NB4 (cell line): ENCODE measurements at places on chromosomes 7 and 10.

DNA sequence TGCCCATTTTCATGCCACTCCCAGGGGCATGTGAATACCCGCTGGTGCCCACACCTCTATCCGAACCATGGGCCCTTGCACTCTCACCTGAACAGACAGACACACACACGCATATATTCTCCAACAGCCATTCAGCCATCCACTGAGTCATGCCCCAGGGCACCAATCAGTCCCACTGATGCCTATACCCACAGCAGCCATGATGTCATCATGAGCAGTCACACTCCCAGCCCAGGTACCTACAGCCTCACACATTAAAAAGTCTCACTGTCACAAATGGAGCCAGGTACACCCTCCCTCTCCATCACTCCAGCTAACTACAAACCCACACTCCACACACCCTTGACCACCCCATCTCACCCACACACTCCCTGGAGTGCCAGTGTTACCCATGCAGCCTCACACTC, 12.2 kb downstream of the VSIR start:
- no peak for DNase-seq

DNA sequence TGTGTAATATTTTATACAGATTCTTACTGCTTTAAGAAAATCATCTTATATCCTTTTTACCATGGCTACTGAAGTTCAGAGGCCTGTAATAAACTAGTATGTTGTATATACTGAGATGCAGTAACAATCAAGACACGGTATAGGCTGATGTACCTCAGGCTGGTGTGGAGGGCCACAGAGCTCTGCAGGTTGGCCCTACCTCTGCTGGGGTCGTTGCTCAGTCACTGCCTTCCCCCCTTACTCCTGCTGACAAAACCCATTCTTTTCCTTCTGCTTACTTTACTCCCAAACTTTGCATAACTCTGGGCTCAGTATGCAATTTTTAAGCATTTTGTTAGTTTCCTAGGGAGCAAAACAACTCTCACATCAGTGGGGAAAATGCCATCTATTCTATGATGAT, 200.1 kb upstream of the FOXP2 start:
- no peak for DNase-seq

DNA sequence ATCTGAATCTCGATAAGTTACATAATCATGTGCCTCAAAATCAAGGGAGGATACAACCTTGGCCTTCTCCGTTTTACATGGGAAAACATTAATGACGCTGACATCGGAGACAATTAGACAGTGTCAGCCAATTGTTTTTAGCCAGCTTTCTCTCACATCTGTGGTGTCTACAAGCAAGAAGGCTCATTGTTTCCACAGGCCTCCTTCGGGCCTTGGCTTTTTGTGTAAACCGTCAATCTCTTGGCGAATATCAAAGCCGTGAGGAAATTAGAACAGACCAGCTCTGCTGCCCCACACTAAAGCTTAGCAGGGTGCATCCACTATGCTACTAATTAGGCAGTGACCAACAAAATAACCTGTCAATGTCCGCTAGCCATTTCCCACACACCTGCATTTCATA, 43.2 kb downstream of the VAX1 start:
- no peak for DNase-seq

GRCh38 chr10:89160339-89160738, 46.8 kb downstream of the CH25H start:
- no peak for DNase-seq

- no peak for DNase-seq
Observed at GRCh38 chr7:116787881-116788280, 74.5 kb upstream of the CAPZA2 start.

DNA sequence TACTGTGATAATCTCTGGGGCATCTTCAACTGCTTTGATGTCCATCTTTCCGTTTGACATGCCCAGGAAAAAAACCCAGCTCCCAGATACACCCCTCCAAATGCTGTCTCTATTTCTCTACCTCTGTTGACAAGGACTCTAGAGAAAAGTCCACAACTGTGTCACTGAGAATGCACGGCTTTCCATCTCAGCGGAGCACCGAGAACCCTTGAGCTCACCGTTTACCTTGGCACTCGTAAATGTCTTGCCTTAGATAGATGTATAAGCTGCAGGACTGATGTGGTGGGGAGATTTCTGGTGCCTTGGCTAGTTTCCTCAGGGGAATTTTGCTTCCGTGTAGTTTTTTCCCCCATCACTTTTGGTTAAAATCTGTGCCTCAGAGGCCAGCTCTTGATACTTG, 7.4 kb upstream of the MAPK8 start:
- no peak for DNase-seq

DNA sequence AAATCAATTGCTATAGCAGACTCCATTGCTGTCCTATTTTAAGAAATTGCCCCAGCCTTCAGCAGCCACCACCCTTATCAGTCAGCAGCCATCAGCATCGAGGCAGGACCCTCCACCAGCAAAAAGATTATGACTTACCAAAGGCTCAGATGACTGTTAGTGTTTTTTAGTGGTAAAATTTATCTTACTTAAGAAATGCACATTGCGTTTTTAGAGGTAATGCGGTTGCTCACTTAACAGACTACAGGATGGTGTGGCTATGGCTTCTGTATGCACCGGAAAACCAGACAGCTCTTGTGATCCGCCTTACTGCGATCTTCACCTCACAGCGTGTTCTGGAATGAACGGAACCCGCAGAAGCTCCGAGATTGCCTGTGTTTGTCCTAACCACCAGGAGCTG, 58.1 kb downstream of the WDR37 start:
- DNase-seq, result no peak

GRCh38 chr7:132732321-132732865, 156.1 kb upstream of the PLXNA4 start:
- DNase-seq, result no peak

GRCh38 chr10:70378122-70378521, 4.3 kb downstream of the LRRC20 start:
- DNase-seq, result no peak

- no peak for DNase-seq
Observed at GRCh38 chr10:128055061-128055868, 71.0 kb downstream of the MKI67 start.

- no peak for DNase-seq
Observed at GRCh38 chr7:141544831-141545230, 6.4 kb upstream of the AGK start.

DNA sequence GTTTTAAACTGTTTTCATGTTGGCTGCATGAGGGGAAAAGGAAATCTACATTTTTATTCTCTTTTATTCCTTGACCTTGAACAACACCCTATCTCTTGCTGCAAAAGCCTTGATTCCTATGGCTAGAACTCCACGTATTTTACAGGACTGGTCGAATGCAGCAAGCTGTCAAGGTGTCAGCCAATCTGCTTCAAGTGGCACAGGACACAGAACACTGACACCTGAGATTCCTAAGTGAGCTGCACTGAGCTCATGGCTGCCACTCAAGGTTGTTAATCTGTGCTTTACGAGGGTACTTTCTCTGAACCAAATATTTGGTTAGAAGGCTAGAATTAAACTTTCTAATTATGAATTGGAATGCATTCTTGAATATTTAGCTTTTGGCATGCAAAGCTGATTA, 349.7 kb upstream of the COBL start:
- no peak for DNase-seq

DNA sequence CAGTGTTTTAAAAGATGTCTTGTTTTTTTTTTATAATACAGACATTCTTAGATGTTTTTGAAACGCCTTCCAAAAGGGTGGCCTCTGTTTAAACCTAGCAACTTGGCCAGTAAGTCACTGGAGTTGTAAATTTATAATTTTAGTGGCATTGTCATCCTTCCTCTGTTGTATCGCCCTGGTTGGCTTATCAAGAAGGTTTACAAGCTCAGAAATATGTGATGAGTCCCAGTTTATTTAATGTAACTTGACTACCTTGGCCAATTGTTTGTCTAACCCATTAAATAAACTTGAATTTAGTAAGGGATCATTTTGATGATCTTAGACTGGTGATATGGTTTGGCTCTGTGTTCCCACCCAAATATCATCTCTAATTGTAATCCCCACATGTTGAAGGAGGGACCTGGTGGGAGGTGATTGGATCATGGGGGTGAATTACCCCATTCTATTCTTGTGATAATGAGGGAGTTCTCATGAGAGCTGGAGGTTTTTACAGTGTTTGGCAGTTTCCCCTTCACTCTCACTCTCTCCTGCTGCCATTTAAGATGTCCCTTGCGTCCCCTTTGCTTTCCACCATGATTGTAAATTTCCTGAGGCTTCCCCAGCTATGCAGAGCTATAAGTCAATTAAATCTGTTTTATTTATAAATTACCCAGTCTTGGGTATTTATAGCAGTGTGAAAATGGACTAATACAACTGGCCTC, 13.4 kb upstream of the NT5C3A start:
- no peak for DNase-seq

GRCh38 chr10:120069700-120070099, 177.2 kb downstream of the SEC23IP start:
- DNase-seq, result no peak

GRCh38 chr10:13844651-13845050, 257.9 kb downstream of the PRPF18 start:
- DNase-seq, result no peak

- peak; percentile 50 for DNase-seq
Observed at GRCh38 chr10:47020471-47020870, 109.2 kb downstream of the PTPN20 start.

DNA sequence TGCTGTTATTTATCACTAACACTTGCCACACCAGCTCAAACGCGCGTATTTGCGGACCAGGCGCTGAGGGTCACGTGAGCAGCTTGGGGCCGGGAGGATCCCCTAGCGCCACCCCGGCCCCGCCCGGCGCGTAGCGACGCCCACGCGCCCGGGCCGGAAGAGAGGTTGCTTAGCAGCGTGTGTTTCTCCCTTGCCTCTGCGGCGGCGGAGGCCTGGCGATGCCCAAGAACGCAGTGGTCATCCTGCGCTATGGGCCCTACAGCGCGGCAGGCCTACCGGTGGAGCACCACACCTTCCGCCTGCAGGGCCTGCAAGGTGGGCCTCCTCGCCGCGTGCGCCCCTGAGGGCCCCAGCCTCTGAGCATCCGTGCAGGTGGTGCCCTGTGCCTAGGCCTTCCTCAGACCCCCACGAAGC, at the start of gene C10orf53:
C10orf53 (plus strand) TSS at position 172 of the 414 bp plus-strand sequence; CDS start at position 219, 47 bp downstream.
- peak; percentile 74 for DNase-seq

DNA sequence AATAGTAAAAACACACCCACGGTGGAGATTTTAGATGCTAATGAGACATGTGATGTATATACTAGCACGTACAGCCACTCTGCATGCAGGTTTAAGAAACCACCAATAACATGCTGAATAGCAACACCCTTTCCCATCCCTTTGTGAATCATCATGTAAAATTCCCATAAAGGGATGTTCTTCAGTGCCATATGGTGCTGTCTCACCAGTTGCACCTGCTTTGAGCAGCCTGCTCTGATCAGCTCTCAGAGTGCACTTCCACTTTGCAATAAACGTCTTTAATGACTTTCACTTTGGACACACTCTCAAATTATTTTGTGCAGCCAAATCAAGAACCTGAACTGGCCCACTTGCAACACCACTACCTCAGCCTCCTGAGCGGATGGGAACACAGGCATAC, 615.0 kb downstream of the ANKRD7 start:
- no peak for DNase-seq

- no peak for DNase-seq
Observed at GRCh38 chr7:129803546-129804081, 149.1 kb downstream of the UBE2H start.

GRCh38 chr10:28798428-28798955, 121.2 kb downstream of the BAMBI start:
- DNase-seq, result no peak

DNA sequence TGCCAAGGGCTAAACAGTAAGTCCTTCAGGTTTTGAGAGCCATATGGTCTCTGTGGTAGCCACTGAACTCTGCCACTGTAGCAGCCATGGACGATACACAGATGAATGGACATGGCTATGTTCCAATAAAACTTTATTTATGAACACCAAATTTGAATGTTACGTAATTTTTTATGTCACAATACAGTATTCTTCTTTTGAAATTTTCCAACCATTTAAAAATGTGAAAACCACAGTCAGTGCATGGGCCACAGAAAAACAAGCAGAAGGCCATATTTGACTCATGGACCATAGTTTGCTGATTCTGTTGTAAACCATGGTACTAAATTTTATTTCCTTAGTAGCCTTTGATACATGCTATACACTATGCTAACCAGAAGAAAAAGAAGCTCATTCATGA, 361.8 kb downstream of the MAGI2 start:
- DNase-seq, result no peak

GRCh38 chr10:6473901-6474370, 106.1 kb downstream of the PRKCQ start:
- peak; percentile 82 for DNase-seq

DNA sequence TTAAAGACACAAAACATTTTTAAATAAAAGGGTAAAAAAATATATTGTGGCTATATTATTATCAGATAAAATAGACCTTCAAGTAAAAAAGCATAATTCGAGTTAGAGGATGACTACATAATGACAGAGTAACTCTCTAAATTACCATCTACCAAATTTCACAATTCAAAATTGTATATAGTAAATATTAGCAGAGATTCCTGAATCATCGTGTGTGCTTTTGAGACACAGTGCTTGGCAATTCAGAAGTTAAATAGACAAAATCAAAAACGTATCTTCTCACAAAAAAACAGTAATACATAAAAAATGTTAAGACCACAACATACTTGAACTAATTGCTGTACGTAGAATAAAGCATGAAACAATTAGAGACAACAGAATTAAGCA, 110.4 kb downstream of the AHR start:
- no peak for DNase-seq

DNA sequence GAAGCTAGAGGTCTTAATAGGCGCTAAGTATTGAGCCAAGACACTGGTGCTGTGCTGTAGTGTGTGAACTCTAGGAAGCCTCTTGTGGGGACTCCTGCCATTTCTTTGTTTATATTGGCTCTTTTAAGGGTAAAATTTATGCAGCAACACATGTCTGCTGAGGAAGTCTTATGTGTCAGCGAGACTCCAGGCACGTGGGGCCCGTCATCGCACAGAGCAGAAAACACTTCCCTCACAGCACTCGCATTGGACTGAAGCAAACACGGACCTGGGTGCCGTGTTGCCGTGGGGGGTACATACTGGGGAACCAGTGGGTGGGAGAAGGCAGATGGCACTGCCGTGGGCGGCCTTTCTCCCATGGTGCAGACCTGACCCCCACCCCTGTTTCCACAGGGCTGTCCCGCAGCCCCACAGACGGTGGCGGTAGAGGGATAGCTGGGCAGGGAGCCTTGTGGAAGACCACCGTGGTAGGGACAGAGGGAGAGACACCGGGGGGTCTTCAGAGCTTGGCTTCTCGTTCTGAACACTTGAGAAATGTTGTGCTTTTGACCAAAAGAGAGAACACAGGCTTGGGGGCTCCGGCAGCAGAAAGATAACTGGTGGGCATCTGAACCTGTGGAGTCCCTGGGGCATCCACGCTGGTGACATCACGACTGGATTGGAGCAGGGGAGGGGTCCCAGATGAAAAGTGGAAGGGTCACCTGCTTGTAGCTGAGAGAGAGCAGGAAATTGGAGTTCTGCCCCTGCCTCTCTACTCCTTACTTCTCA, 284.7 kb upstream of the SHH start:
- no peak for DNase-seq
